ENCODE measurements at places on chromosomes 2 and 18.

- no peak for DNase-seq
Observed at GRCh38 chr2:765369-765768, 88.2 kb upstream of the TMEM18 start.

DNA sequence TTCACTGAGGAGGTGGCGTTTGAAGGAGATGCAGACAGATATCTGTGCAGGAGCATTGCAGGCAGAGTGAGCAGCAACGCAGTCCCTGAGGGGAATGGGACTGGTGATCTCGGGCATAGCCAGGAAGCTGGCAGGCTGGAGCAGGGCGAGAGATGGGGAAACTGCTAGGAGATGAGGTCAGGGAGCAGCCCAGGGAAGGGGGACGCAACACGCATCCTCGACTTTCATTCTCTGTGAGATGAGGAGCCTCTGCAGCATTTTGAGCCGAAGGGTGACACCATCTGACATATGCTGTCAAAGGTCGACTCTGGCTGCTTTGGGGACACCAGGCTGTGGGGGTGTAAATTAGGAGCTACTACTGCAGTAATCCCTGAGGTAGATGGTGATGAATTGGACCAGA, 4.3 kb upstream of the CHRNA1 start:
- no peak for DNase-seq

DNA sequence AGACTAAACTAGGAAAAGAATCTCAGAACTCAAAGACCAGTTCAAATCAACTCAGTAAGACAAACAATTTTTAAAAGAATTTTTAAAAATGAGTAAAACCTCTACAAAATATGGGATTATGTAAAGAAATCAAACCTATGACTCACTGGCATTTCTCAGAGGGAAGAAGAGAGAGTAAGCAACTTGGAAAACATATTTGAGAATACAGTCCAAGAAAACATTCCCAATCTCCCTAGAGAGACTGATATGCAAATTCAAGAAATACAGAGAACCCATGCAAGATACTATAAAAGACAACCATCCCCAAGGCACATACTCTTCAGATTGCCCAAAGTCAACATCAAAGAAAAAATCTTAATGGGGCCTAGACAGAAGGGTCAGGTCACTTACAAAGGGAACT, 162.7 kb downstream of the WDPCP start:
- no peak for DNase-seq

- no peak for DNase-seq
Observed at GRCh38 chr2:226618875-226619605, 180.6 kb downstream of the IRS1 start.

GRCh38 chr2:84880645-84881521, at the start of gene TRABD2A:
Gene TRABD2A, minus strand, starts transcription at chr2:84881084. Its CDS starts 45 bp downstream, at chr2:84881039.
- peak; percentile 60 for DNase-seq

DNA sequence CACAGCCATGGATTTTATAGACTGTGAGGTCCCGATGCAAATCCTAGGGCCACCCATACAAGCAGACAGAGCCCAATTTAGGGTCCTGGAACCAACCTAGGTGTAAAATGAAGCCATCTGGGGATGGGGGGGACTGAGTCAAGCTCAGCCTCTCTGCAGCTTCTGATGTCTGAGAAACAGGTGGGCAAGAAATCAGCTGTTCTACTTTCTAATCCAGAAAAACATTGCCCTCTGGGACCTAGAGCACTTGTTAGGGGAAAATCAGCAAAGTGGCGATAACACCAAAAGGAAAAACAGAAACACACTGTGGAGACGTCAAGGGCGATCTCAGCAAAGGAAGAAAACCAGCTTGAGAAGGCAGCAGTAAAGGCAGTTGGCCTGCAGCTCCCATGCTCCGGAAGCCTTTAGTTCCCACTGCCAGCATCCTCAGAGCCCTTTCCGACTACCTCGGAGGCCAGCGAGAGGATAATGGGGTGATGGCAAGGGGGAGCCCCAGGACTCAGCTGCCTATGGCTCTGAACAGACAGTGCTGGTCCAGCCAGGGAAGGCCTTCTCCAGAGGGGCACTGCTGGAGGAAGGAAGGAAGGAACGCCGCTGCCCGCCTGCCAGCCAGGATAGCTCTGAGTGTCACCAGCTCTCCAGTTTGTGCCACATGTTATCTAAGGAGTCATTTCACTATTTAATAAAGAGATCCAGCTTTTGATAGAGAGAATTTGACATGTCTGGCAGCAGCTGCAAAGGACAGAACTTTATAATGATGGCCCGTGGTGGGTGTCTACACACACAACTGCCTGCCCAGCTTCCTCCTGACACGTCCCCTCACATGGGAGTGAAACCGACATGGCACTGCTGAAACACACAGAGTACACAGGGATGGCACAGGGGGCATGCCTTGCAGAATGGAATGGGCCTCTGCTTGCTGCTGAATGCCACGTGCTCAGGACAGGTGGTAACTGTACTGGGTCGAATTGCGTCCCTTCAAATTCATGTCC, 37.7 kb downstream of the HS1BP3 start:
- DNase-seq, result no peak

DNA sequence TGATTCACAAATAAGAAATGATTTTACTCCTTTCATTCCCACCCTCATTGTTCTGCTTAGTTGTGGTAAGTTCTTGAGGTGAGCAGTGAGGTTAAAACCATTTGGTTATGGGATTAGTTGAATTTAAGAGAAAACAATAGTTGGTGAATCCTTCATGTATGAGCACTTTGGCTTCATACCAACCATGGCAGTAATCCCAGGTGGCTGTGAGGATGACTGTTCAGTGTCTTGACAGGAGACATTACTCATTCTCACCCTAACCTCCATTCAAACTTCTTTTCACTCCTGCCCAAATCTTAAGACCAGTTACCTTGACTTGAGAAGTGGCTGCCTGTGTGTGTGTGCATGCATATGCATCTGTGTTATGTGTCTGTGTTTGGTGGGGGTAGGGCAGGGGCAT, 143.1 kb downstream of the SETBP1 start:
- no peak for DNase-seq

GRCh38 chr2:161373942-161374341, 42.2 kb upstream of the TBR1 start:
- no peak for DNase-seq

- no peak for DNase-seq
Observed at GRCh38 chr2:100606726-100607343, 44.0 kb downstream of the PDCL3 start.

GRCh38 chr2:229931241-229931640, 8.9 kb downstream of the FBXO36 start:
- DNase-seq, result no peak

GRCh38 chr2:230226051-230226551, 565 bp downstream of the SP140 start:
- no peak for DNase-seq

GRCh38 chr2:118850168-118850900, 2.9 kb upstream of the EN1 start:
- no peak for DNase-seq

DNA sequence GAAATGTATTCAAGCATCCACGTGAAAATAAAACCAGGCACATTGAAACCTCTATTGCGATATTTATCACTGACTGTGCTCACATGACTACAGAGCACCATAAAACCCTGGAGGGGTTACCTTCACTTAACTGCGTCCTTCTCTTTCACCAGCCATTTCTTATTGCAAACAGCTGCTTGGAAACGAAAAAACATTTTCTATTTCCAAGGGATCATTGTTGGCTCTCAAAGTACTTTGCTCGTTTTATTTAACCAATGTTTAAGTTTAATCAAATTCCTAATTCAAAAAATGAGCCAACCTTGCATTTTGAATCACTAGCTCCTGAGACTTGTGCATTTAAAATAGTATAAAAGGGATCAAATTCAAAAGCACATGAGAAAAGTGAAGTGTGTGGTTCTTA, 134.4 kb downstream of the OSR1 start:
- DNase-seq, result no peak

GRCh38 chr2:217784996-217785543, 217.7 kb downstream of the TNS1 start:
- no peak for DNase-seq

GRCh38 chr2:166013878-166014277, 60.3 kb upstream of the TTC21B start:
- no peak for DNase-seq

DNA sequence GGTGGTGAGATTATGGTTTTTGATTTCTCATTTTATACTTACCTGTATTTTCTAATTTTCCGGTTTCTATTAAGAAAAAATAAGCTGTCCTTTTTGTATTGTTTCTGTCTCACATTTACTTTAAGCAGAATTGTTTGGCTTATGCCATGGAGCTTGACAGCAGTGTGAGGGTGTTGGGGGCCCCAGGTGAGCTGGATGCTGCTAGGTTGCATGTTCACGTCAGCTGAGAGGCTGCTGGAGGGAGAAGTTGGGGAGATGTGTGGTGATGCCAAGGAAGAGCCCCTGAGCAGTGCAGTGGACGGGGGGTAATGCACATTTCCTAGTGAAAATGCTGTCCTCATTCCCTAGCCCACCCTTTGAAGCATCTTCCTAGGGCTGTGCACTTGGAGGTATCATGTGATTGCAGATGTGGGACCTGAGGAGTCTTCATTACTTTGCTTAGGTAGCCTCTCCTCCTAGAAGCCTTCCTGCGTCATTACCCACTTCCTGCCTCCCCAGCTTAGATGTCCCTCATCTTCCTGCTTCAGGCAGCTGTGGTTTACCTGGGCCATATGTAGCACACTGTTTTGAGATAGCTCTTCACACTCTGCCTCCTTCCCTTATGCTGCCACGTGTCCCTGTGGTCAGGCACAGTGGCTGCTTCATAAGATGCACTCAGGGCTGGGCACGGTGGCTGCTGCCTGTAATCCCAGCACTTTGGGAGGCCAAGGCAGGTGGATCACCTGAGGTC, 16.2 kb downstream of the ATG16L1 start:
- peak; percentile 62 for DNase-seq

DNA sequence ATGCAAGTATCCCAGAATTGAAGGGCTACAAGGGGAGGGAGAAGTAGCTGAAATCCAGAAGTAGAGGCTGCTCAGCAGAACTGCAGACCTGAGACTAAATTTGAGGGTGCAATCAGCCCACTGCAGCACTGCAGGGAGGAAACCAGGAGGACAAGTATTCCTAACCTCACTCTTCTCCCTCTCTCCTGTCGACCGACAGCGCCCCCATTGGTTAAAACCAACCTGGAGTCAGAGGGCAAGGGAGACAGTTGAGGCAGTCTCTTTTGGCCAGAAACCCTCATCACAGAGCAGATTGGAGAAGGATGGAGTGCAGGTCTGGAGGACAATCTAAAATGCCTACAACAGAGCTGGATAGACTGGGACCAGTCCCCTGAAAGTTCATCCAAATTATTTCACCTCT, 768.9 kb upstream of the KLHL29 start:
- no peak for DNase-seq
